Stimulated activated CD8-positive, alpha-beta memory T cell treated with anti-CD3 and anti-CD28 coated beads, Interleukin-15, amount 100 ng/mL, for 4 hours (primary cell): ENCODE measurements at places on chromosomes 4 and X.

DNA sequence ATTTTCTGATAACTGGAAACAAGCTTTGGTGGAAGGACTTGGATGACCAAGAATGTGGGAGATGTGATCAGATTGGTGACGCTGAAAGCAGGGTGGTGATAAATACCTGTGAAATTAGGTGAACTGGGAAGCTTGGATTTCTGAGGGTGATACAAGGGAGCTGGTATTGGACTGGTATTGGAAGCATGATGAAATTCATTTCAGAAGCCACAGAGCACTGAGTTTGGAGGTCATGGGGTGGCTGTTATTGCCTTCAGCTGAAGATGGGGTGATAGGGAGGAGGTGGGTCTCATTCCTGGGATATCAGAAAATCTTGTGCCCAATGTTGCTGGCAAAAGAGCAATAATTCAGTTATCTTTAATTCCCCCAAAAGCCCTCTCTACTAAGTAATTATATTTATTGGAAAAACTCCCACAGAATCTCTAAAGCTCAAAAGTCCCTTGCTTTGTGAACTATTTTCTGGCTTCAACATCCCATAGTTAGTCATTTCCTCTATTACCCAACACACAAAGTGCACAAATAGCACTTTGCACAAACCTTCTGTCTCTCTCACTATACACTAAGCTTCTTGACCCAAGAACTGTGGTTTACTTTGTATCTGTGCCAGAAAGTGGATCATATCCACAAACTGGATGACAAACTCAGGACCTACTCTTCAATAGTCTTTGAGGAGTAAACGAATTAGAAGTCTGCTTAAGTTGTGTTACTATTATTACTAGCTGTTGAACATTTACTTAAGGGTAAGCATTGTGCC, 23.1 kb upstream of the CAMK2D start:
- no peak for DNase-seq

DNA sequence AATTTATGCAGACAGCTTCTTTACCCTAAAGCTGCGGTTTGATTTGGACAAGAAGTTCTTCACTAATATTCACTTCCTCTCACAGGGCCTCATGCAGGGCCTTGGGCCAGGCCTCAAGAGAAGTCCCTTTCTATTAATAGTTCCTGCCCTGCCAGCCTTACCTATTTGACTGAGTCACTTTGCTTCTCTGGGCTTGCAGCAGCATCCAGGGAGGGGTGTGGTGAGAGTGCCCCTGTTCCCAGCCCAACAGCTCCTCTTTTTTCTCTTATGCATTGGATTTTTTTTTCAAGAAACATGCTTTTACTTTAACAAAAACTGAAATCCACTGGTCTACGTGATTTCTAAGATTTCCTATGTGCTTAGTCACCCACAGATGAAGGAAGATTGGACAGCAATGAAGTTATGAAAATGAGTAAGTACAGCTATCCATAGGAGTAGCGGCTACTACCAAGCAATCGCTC, 26.7 kb downstream of the FAM156B start:
- no peak for DNase-seq

DNA sequence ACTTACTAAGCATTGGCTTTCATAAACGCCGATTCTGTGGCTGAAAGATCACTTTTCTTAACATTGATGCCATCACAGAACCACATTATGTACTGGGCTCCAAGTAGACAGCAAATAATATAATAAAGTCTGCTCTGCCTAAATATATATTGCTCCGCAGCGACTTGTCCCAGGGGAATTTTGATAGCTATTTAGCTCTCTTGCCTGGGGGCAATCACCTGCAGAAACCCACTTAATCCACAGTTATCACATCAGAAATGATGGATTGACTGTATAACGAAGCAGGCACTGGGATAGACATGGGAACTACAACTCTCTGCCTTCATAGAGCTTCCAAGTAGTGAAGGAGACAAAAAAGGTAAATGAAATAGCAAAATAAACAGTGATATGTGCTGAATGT, 48.0 kb upstream of the MYOZ2 start:
- no peak for DNase-seq

DNA sequence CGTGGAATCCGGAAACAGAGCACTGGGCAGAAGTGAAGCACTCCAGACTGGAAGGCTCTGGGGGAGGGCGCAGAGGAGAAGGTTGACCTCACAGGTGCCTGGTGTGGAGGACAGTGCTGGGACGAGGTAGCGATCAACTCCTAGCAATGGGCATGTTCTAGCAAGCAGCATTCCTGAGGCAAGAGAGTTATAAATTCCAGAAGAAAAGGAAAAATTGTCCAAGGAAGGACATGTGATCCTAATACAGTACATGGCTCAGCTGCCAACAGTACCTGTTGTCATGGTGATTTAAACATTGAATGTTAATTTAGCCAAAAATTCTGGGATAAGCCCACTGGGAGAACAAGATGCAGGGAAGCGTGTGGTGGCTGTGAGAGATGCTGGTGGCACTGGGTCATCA, 8.2 kb downstream of the ARHGAP4 start:
- no peak for DNase-seq

GRCh38 chr4:72295966-72296557, 264.3 kb downstream of the NPFFR2 start:
- DNase-seq, result no peak

DNA sequence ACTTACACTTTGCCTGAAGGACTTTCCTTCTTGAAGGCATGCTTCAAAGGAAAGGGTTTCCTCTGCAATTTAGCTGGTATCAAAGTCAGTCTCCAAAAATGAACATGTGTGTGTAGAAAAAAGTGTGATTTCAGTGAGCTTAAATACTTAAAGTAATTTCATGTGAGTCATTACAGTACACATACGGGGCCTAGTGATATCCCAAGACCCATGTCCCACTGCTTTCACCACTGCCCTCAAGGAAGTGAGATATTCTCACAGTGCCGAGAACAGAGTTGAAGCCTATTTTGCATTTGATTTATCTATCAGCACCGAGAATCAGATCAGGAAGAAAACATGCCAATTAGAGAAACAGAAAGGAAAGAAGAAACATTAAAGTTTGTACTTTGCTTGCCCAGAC, 61.0 kb downstream of the CHST7 start:
- no peak for DNase-seq

GRCh38 chr4:122827879-122828601, 1.4 kb downstream of the FGF2 start:
- no peak for DNase-seq

DNA sequence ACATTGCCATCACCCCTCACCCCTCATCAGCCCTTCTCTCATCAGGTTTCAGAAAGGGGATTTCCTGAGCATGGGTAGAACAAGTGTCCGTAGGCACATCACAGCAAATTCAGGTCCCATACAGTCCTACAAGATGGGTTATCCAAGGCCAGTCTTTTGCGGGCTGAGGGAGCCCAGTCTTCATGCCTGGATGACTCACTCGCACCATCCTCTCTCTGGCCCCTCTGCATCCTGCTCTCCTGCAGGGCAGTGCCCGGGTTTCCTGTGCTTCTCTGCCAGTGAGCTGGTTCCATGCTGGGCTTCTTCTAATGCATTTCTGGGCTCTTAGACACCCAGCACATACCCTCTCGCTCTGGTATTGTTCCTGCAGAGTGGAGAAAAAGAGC, 7.3 kb upstream of the INTS6L start:
- no peak for DNase-seq

GRCh38 chr4:116332508-116332907, 752.9 kb downstream of the TRAM1L1 start:
- no peak for DNase-seq

DNA sequence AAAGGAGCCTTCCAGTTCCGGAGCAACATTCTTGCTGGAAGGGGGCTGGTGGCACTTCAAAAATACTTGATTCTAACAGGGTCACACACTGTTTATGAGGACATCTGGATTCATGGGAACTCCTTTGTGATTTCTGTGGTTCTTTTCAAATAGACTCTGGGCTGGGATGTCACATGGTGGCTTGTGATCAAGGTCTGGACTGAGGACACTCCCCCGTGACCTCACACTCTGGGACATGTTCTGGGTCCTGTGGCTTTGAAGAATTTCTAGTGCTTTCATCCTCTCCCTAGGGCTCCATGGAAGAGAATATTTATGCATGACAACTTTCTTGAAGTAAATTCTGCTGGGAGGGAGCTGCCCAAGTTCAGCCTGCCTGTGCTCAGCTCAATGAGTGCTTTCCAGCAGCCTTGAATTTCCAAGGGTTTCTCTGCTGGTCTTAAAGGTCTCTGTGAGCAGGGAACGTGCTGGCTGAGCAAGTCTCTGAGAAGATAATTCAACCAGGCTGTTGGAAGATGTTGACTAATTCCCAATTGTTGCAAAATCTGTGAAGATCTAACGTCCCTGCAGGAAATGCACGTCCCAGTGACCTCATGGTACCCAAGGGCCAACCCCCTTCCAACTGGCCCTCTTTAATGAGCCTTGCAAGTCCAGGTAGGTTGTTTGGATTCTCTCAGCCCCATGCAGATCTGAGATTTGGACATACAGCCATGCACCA, 36.3 kb downstream of the GPR143 start:
- no peak for DNase-seq

- no peak for DNase-seq
Measured at GRCh38 chr4:92059615-92060014, 244.2 kb upstream of the GRID2 start.

GRCh38 chrX:15750611-15751154, 12.6 kb downstream of the CA5B start:
- no peak for DNase-seq

- no peak for DNase-seq
Measured at GRCh38 chrX:149515954-149516602, 11.0 kb upstream of the IDS start.

DNA sequence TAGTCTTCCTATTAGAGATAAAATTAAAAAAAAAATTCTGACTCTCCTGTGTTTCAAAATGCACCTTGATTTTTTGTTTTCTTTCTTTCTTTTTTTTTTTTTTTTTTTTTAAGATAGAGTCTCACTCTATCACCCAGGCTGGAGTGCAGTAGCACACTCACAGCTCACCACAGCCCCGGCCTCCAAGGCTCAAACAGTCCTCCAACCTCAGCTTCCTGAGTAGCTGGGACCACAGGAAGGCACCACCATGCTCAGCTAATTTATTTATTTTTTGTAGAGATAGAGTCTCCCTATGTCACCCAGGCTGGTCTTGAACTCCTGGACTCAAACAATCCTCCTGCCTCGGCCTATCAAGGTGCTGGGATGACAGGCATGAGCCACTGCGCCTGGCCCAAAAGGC, 41.1 kb upstream of the TMEM184C start:
- DNase-seq, result no peak

GRCh38 chrX:45622538-45622937, 421.9 kb upstream of the DIPK2B start:
- DNase-seq, result no peak

GRCh38 chr4:147157860-147158701, 212.4 kb upstream of the TTC29 start:
- DNase-seq, result no peak

DNA sequence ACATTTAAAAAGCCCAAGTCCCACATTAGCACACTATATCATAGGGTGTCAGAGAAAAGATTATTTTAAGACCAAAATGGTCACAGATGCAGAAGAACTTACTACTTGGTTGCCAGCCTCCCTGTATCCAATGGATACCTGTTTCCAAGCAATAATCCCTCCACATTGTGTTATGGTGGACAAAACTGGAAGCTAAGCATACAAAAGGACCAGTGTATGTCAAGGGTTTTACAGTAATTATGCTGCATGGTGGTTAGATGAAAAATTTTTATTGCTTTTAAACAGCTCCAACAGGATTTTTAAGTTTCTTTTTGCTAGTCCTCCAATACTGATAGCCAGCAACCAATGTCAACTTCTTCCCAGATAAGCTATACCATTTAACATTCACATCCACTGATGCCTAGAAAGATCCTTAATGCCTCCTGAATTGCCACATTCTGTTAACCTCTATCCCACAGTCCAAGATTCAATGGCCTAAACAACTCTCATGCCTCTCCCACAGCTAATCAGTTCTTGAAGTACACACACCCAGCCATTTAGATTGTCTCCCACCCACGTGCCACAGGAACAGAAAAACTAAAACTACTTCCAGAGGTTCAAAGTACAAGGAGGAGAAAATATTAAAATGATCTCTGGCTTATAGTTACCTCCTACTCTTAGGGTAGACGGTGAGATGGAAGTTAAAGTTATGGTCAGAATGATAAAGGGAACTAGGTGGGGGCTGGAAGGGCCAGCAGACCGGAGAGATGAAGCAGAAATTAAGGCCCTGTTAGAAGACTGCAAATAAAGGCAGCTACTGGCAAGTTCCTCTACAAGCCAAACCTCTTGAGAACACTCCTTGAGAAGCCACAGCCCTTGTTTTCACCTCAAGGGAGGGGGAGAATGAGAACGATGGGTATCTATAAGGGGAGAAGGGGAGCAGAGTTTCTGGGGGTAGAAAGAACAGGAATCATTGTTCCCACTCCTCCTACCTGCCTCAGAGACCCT, 5.5 kb downstream of the MED14 start:
- DNase-seq, result no peak

GRCh38 chr4:172946503-172946902, 222.1 kb upstream of the GALNT7 start:
- no peak for DNase-seq

DNA sequence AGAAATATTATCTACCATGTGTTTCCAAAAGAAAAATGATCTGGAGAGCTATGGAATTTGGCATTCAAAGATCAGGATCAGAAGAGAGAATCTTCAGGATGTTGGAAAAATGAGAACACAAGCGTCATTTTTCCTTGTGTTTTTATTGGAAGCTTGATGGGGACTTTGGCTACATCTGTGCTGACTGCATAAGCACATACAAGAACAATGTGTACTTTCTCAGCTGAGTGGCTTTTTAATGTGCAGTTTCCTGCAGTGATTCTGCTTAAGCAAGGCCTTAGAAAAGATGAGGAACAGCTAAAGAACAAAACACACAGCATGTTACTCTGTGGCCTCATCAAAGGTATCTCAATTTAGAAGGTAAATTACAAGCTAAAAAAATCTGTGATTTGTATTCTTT, 1039.9 kb downstream of the GLUD2 start:
- no peak for DNase-seq

GRCh38 chr4:145511913-145512522, 30.4 kb downstream of the SMAD1 start:
- DNase-seq, result no peak

- DNase-seq, result no peak
Measured at GRCh38 chrX:110454336-110454735, 95.7 kb downstream of the RTL9 start.

- no peak for DNase-seq
Measured at GRCh38 chr4:150217808-150218207, 139.6 kb downstream of the DCLK2 start.

GRCh38 chrX:43474321-43474720, 181.8 kb upstream of the MAOA start:
- no peak for DNase-seq

GRCh38 chr4:4470208-4470607, 71.6 kb downstream of the STX18 start:
- DNase-seq, result no peak

GRCh38 chrX:116436358-116436816, at the start of gene SLC6A14:
Gene SLC6A14 (plus strand): TSS chrX:116436606. CDS start chrX:116436710, 104 bp downstream.
- no peak for DNase-seq

- DNase-seq, result no peak
Measured at GRCh38 chrX:43853225-43853828, 28.9 kb downstream of the MAOB start.

DNA sequence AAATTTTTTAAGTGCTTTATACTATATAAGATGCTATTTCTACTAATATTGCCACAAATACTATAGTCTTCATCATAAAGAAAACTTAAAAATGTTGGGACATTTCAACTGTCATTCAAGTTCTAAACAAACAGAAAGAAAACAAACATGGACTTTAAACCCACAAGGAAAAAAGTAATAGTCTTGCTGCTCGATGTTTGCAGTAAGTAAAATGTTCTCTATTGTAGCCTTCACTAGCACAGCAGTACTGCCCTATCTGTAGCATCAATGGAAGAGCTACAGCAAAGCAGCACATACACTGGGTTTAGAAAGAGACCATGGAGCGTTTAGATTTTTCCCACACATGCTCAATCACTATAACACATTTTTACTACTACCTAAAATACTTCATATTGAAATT, 146.8 kb downstream of the KLHL13 start:
- DNase-seq, result no peak
